ENCODE measurements at places on chromosomes 3 and 15. TPM values are rescaled to one million over a fixed set of nuclear protein-coding genes. Genes with fewer than 3 reads are reported as not detected.

Gene TEX9
- 0.37 TPM for polyA plus RNA-seq

Gene PPP2R3A
- 0.24 TPM for polyA plus RNA-seq

Gene TMEM207
- not detected for polyA plus RNA-seq

Gene UACA
- polyA plus RNA-seq = 0.40 TPM

DNA sequence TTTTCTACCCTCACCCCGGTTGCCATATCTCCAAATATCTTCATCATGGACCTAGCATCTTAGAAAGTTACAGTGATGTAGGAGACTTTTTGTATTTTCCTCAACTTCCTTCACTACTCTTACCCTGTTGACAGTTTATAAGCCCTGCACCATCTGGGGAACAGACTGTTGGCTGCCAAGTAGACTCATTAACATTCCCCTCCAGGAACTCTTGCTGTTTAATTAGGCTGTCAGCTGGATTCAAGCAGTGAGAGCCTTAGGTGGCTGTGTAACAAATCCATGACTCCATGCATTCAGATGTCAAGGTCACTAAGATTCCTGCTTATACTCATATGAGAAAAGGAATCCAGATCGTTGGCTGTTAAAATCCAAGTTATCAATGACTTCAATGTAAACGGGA lies 198.3 kb downstream of the NAALADL2 start:
- DNase-seq = no peak

DNA sequence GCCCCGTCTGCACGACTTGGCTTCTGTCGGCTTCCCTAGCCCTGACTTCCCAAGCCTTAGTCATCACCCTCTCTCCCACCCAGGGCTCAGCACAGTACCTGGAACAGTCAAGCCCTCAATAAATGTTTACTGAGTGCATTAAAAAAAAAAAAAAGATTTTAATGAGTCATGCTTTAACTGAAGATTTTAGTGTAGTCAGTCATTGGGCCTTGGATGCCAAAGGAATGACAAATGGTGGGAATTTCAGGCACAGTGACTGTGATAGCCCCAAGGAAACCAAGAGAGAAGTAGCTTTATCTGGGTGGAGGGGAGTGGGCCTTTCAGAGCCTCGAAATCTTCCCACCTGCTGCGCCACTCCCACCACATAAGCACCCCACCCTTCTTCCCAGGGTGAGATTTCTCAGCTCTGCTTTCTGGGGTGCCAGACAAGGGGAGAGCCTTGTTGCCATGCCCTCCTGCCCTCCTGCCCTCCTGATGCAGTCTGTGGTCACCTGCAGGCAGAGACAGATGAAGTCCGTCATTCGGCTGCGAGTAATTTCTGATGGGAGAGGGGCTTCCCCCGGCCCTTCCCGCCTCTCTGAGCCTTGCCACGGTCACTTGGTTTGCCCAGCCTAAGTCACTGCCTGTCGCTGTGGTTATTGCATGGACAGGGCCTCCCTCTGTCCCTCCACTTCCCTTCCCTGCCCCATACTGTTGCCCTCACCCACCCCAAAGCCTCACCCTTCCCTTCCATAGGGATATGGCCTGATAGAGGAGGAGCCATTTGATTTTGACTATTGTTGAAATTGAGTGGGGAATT lies 41.8 kb downstream of the SMAD3 start:
- DNase-seq = no peak

GRCh38 chr3:132536442-132537153 lies 60.5 kb upstream of the ACKR4 start:
- DNase-seq = no peak

DNA sequence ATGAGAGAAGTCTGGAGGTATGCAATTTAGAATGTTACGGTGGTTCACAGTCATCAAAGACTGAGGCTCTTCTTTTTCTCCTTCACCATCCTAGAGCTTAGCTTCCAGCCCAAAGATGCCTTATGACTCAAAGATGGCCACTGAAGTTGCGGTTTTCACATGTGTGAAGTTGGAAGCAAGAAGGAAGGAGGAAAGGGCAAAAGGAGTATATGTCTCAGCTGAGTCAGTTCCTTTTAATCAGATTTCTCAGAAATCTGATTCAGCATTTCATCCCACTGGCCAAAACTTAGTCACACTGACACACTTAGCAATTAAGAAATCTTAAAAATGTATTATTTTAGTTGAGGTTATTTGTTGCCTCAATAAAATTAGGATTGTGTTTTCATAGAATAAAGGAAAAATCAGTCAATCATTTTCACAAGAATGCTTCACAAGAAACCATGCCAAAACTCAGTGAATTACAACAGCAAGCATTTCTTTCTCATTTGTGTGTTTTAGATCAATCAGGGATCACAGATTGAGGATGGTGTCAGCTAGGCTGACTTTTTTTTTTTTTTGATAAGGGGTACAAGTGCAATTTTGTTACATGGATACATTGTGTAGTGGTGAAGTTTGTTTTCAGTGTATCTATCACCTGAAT lies 211.1 kb upstream of the GADL1 start:
- no peak for DNase-seq

GRCh38 chr3:77296527-77296926 lies 256.6 kb downstream of the ROBO2 start:
- no peak for DNase-seq

- no peak for DNase-seq
Observed at GRCh38 chr15:69820819-69821218, 276.9 kb downstream of the TLE3 start.

DNA sequence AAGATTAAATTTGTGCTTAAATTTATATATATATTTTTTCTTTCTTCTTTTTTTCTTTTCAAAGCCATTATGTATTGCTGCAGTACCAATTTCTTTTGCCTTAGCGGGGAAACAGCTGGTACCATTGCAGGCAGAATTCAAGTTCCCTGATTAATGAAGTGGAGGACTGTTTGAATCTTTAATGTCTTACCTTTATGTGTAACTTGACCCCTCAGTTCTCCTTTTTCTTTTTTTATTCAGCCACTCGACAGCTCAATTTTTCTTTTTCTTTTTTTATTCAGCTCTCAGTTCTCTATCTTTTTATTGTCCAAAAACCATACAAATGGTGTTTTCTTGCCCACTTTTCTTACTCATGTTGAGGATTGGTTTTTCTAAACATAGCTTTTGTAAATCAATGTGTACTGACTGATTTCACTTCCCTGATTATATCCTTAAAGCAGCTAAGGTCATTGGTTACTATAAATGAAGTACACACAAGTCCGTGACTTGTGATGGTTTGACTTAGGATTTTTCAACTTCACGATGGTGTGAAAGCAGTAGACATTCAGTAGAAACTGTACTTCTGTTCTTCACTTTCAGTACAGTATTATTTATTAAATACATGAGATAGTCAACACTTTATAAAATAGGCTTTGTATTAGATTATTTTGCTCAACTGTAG lies 22.8 kb downstream of the ATP2C1 start:
- no peak for DNase-seq

DNA sequence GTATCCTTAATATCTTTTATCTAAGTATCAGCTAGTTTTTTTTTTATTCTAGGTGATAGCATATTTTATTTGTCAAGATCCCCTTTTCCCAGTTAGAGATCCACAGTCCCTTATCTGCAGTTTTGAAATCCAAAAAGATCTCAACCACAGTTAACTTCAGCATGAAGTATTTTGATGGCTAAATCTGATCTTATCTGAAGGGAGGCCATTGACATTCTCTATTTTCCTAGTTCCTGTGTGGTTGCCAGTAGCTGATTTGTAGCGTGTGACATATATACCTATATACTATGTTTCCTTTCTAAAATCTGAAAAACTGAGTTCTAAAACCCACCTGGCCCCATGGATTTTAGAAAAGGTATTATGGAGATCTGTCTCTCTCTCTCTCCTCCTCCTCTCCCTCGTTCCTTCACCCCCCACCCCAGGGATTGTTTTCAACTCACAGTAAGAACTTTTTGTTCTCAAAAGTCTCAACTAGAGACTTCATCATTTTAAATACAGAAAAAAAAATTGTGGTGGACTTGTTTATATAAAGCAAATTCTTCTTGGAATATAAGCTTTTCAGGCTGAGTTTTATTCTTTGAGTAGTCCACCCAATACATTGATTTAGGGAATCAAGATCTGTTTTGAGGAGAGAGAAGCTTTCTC lies 12.3 kb downstream of the TCF12 start:
- DNase-seq = no peak

DNA sequence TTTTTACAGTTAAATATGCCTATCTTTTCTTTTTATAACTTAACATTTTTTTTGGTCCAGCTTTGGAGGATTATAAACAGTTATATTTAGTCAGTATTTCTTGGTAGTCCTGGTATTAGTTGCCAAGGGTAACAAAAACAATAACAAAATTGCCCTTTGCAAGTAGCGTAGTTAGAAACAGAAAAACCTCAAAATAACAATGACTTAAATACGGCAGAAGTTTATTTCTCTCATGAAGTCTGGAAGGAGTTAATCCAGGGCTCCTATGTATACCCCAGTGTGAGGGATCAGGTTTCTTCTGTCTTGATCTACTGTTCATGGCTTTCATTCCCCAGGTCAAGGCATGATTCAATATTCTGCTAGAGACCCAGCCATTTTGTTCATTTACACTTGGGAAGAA lies 14.1 kb upstream of the MYH15 start:
- no peak for DNase-seq

DNA sequence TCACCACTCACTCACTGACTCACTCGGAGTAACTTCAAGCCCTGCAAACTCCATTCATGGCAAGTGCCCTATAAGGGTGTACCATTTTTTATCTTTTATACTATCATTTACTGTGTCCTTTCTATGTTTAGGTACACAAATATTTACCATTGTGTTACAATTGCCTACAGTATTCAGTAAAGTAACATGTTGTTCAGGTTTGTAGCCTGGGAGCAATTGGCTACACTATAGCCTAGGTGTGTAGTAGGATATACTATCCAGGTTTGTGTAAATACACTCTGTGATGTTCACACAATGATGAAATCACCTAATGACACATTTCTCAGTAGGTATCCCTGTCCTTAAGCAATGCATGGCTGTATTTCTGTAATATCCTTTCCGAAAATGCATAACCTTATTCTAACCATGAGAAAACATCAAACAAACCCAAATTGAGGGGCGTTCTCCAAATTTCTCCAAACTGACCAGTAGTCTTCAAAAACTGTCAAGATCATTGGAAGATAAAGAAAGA lies 17.9 kb upstream of the CNOT10 start:
- DNase-seq = no peak

DNA sequence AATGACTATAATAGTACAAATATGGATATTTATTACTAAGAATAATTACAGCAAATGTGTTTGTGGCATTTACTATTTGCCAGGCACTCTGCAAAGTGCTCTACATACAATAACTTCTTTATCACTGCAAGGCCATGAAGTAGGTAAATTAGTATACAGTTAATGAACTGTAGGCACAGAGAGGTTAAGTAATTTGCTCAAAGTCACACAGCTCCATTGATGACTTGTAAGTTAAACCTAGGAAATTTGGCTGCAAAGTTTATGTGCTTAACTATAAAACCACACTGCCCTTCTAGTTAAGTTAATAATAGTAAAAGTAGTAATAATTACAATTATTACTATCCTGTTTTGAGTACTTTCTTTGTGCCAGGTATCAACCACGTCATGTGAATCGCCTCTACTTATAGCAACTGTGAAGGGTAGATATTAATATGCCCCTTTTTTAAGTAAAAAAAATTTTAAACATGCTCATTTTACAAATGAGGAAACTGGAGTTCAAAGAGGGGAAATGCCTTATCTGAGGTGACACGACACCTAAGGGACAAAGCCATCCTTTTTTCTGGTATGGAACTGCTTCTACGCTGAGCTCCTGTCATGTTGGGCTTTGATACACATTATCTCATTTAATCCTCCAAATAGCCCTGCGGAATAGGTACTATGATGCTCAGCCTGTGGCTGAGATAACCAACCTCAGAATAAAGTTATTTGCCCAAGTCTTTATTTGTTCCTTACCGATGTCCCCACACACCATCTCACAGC lies 8.5 kb downstream of the BHLHE40 start:
- DNase-seq = no peak

DNA sequence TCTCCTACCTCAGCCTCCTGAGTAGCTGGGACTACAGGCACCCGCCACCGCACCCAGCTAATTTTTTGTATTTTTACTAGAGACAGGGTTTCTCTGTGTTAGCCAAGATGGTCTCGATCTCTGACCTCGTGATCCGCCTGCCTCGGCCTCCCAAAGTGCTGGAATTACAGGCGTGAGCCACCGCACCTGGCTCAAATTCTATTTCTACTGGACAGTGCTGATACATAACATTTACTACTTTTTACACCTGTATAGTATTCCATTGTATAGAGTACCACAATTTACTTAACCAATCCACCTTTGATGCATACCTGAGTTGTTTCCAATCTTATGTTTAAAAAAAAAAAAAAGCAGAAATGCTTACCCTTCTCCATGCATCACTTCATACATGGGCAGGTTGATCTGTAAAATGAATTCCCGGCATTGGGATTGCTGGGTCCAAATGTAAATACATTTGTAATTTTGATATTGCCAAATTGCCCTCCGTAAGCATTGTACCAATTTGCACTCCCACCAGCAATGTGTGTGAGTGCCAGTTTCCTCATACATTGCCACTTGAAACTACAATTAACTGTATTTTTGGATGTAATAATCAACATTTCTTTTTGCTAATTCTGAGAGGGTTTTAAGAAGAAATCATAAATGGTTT lies 94.5 kb downstream of the NPTN start:
- DNase-seq = no peak

DNA sequence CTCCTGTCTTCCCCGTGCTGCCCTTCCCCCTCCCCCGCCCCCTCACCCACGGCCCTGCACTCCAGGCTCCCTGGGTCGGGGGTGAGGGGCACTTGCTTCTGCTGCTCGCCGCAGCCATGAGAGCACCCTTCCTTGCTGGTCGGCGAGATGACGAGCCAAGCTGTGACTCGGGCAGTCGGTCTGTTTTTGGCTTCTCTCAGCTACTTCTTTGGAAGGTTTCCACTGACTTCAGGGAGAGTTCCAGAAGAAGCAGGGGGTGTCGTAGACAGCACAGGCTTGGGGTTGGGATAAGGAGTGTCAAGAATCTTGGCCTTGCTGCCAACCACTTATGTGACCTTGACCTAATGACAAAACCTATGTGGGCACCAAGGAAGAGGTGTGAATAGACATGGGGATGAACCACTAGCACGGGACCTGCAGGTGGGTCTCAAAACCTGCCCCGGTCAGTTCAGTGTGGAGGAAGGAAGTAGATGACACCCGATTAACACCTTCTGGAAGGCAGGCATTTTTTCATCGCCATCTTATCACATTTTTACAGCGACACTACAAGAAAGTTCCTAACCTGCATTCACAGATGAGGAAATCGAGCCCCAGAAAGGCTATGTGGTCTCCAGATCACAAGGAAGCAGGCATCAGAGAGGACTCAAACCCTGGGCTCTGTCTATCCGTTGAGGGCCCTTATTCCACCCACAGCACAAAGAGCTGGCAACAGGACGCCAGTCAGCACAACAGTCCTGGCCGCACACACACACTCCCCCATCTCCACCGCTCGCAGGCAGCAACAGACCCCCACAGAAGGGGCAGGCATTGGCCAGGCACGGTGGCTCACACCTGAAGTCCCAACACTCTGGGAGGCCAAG lies 120.9 kb downstream of the LIPC start:
- DNase-seq = no peak

DNA sequence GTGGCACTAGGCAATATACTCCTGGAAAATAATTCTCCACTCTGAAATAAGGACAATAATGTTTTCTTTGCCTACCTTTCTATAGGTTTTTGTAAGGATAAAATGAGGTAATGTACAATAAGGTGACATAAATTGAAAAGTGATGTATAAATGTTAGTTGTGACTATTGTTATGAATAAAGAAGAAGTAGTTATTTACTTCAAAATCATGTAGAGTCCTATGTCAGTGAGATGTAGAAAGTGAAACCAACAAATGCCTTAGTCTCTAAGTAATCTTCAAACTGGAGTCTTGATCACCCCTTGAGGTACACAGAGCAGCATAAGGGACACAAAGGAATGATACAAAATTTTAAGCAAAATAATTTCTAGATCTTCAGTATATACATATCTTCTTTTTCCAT lies 60.3 kb upstream of the TP63 start:
- no peak for DNase-seq
